ENCODE measurements at places on chromosomes 2 and 18.

DNA sequence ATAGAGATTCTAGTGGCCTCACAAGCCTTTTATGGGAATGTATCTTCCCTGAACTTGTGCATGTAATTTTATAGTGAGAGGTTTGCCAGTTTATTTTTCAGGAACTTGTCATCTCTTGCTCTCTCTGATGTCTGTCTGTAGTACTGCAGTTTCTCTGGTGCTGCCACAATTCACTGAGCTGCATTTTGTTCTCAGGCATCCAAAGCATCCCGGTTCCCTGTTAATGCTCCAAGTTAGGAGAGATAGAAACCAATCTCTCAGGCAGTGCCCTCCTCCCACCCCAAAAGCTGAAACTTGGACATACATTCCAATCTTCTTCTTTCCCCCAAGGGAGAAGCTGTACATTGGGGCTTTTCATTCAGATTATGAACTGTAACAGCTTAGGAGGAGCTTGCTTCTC, 30.1 kb upstream of the GRB14 start:
- no peak for DNase-seq

DNA sequence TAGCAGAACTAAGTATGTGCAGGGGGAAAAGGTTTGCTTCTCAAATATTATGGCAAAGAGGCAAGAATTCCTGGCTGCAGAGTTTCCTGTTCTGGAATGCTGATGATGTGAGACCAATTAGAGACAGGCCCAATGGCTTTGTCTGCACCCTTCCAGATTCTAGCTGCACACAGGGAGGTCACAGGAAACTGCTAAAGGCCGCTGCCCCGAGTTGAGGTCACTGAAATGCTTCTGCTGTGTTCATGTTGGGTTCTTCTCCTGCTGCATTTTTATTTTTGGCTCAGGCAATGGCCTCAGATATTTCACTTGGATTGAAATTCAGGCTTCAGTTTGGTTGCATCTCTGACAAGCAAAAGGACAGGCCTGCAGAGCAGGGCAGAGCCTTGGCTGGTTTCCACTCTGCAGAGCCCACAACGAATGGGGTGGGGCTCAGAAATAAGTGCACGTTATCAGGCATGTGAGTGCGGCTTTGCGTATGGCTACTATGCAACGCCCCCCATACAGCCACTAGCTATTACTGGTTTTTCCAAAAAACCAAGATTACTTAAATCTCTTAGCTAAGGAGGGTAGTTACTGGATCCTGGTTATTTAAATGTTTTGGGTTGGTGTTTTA, 66.9 kb upstream of the FZD5 start:
- DNase-seq: no peak

DNA sequence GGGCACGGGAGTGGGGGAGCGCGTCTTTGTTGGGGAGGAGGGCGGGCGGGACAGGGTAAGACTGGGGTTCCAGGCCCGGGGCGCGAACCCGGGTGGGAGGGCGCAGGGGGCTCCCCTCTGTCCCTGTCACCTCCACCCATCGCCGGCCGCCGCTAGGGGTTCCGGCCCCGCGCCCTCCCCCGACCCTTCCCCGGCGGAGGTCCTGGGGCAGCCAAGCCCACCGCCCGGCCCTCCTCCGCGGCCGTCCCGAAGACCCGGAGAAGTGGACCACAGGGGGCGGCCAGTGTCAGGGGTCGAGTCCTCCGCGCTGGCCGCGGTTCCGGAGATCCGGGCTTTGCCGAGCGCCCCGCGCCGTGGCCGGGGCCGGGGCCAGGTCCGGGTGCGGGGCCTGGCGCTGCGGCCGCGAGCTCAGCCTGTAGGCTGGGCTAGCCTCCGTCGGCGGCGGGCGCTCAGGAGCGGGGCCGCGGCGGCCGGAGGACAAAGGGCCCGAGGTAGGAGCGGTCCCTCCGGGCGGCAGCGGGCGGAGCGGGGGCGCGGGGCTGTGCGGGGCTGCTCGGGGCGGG, 16.6 kb upstream of the E2F6 start:
- no peak for DNase-seq

GRCh38 chr2:54497763-54498680, 41.9 kb downstream of the SPTBN1 start:
- no peak for DNase-seq

DNA sequence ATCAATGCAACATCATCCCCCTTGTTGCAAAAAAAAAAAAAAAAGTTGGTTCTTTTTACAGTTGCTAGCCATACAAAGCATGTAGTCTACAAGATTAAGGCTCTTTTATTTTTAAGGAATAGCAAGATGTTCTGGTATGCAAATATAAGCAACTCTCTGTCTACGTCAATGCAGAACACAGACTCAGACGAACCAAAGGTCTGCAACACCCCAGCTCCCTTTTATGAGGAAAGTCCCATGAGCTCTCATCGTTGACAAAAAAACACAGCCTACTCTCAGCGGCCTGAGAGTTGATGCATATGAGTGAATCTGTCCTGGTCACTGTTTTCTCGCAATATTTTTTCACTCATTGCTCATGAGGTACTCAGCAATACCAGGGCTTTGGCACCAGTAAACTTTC, 112.9 kb downstream of the STK39 start:
- no peak for DNase-seq

- no peak for DNase-seq
Measured at GRCh38 chr18:55353806-55354205, 234.2 kb downstream of the TCF4 start.

GRCh38 chr2:236205867-236206645, 37.9 kb upstream of the GBX2 start:
- no peak for DNase-seq

GRCh38 chr2:44983836-44984604, 25.2 kb downstream of the SIX2 start:
- DNase-seq: no peak

DNA sequence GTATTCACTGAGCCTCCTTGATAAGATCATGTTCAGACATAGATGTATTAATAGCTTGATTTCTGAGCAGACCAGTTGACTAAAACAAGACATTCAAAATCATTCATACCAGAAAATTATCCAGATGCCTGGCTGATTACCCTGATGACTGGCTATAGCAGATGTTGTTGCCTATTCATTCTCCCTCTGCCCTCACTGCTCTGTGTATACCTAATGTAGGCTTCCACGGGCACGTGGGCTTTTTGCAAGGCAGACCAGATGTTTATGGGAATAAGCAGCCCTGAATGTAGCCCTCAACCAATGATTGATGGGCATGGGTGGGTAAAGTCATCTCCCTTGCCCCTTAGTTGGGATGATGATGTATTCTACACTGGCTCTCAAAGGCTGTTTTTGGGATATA, 289.1 kb downstream of the MBD2 start:
- DNase-seq: no peak

- DNase-seq: no peak
Measured at GRCh38 chr2:94759211-94759610, 112.0 kb upstream of the TEKT4 start.

DNA sequence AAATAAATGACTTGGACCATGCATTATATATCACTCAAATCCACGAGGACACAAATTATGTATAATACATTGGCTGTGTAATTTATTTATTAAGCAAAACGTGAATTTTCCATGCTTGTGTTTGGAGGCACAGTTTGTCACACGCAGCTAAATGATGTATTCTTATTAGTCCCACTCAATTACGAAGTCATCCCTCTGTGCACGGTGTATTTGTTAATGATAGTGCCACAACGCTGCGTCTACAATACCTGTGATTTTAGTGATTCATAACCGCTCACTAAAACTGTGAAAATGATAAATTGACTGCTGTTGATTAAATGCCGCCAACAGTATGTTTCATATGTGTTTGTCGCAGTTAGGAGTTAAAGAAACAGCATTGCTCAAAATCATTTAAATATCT, 358.3 kb downstream of the ZNF516 start:
- DNase-seq: no peak

- DNase-seq: no peak
Measured at GRCh38 chr2:189116087-189116486, 63.5 kb downstream of the COL5A2 start.

DNA sequence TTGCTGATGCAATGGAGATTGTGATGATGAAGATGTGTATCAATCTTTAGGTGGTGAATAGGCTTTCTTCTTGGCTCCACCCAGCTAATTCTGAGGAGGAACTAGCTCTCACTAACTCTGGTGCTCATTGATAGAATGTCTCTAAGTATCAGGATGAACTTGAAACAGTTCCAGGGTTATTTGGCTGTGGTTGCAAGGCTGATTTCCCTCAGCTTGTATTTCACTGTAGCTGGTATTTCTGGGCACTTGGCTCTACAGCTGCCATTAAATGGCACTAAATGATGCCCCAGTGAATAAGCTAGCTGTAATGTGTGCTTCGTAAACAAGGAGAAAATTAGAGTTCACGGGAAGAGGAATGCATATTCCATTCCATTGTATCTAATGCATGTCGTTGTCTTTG, 241.2 kb downstream of the RPIA start:
- no peak for DNase-seq

All from effector memory CD4-positive, alpha-beta T cell (primary cell).